Stimulated activated naive CD4-positive, alpha-beta T cell (primary cell): ENCODE measurements at places on chromosomes 3 and 15.

DNA sequence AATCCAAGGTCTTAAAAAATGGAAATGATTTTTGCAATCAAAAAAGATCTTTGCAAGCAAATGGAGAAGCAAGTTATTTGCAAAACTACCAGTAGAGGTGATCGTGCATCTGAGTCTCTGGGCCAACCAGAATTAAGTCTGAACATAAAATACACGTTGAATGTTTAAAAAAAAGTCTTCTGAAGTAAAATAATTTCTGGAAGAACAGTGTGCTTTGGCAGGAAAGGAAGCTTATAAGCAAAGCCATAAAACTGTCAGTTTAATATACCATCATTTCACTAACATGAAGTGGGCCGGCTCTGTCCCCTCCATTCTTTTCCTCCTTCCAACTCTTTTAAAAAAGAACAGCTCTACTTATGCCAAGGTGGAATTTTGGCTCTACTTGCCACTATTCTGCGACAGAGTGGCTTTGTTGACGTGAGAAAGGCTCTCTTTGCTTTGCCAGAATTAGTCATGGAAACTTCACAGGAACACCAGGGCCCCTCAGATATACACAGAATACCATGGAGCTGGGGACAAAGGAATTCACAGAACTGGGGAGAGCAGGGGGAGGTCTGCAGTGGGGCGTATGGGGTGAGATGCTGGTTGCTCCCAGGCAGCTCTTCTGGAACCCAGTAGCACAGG, 29.8 kb downstream of the FSTL1 start:
- no peak for DNase-seq

- DNase-seq: no peak
Measured at GRCh38 chr3:142709207-142709606, 14.6 kb upstream of the TRPC1 start.

GRCh38 chr3:38314764-38315487, 31.7 kb upstream of the XYLB start:
- no peak for DNase-seq

DNA sequence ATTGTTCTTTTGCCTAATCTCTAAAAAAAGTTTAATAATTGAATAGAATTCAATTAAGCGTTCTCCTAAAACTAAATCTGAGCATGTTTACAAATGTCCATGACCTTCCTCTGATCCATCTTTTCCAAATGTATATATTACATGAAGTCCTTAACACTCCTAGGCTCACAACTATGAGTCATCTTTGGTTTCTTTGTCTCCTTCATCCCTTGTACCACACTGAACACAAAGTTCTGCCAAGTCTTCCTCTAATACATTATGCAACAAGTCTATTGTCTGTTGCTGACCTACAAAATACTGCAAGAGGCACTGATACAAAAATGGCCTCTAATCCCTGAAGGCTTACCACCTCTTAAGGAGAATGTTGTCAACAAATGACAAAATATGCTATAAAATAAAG, 550.2 kb downstream of the PYDC2 start:
- no peak for DNase-seq

DNA sequence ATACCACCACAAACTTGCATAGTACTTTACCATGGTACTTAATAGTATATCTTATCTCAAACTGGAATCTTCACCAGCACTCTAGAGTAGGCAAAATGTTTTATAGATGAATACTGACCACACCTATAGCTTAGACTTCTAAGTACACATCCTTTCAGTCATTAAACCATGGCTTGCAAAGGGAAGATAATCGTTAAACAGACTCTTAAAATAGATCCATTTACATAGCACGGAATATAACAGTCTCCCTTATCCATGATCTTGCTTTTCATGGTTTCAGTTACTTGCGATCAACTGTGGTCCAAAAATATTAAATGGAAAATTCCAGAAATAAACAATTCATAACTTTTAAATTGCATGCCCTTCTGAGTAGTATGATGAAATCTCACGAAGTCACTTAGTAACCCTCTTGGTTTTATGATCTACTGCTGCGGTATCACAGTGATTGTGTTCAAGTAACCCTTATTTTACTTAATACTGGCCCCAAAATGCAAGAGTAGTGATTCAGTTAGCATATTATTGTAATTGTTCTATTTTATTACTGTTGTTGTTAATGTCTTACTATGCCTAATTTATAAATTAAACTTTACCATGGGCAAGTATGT, 111.4 kb downstream of the HERC1 start:
- DNase-seq: no peak

DNA sequence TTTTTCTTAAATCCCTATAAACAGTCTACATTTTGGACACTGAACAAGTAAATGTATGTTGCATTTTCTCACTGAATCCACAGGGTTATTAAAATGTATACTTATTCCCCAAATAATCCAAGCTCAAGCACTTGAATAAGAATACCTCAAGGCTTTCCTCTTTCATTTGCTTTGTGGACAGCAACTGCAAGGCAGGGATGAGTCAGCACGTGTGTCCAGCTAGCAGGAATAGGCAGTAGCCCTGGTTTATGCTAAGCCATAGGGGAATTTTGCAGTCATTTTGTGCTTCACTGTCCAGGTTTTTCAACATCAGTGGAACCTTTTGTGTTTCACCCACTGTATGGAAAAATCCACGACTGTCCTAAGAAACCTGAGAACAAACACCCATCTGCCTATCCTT, 96.7 kb upstream of the KCNMB2 start:
- DNase-seq: no peak

DNA sequence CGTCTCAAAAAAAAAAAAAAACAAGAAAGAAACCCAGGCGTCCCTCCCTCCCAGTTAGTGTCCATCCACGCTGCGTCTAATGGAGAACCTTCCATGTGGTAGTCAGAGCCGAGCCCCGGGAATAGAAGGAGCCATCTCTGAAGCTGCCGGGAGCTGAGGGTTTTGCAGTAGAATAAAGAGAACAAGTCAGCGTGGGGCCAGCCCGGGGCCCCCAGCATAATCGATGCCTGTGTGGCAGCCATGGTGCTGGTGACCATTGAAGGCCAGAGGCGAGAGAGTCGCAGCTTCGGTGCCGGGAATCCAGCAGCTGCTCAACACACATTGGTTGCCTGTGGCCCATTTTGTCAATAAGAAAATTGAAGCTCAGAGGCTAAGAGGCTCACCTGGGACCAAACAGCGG, 151.7 kb downstream of the CHSY1 start:
- no peak for DNase-seq

GRCh38 chr15:63350178-63350621, 31.4 kb downstream of the CA12 start:
- no peak for DNase-seq

- no peak for DNase-seq
Measured at GRCh38 chr15:74263466-74263865, 27.3 kb downstream of the CCDC33 start.

DNA sequence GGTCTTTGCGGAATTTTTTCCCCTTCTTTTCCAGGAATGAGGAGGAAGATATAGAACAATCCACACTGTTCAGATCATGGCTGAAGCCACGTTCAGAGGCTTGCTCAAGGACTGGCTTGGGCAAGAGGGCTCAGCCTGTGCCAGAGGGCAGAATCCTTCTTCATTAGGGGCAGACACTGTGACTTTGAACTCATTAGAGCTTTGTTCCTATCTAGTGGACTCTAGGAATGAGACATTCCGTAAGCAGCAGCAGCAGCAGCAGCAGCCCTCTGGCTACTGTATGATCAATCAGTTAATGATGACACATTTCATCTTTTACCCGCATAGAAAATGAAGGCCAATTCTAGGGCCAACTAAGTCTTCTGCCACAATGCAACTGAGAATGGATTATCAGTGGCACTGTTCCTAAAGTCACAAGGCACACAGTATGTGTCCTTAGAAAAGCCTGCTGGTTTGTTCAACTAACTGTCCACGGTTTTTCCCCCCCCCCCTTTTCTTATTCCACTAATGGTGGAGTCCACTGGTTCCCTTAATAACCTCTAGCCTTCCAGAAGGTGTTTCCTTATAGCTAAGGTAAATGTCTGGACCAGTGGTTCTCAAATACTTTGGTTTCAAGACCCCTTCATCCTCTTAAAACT, 1.7 kb upstream of the RAB8B start:
- DNase-seq: no peak

DNA sequence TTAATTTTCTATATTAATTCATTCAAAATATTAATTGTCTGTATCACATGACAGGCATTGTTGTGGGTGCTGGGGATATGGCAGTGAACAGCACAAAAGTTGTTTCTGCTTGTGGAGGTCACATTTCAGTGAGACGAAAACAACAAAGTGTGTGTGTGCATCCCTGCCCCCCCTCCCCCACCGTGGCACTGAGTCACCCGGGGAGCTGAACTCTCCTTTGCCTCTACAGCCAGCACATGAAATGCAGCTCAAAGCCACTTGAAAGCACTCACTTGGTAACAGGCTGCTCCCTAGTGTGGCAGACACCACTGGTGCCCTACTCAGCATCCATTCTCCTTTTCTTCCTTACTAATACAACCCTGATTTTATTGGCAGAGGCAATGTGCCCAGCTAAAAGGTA, 16.9 kb upstream of the SCAMP5 start:
- no peak for DNase-seq

GRCh38 chr3:155441506-155441905, 148.0 kb upstream of the STRIT1 start:
- DNase-seq: no peak

DNA sequence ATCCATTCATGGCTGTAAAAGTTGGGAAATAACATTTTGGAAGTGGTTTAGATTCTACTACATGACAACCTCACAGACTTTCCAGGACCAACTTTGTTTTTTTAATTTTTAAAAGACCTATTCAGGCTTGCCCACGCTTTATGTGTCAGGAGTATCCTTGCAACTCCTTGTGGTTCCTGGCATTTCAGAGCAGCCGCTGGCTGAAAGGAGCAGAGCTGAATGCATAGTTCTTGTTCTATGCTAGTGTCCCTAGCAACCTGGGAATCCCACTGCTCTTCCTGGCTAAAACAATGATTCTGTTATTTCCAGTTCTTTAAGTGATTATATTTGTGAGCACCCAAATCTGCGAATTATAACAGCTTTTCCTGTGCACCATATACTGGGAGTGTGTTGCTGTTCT, 34.9 kb downstream of the CP start:
- no peak for DNase-seq

DNA sequence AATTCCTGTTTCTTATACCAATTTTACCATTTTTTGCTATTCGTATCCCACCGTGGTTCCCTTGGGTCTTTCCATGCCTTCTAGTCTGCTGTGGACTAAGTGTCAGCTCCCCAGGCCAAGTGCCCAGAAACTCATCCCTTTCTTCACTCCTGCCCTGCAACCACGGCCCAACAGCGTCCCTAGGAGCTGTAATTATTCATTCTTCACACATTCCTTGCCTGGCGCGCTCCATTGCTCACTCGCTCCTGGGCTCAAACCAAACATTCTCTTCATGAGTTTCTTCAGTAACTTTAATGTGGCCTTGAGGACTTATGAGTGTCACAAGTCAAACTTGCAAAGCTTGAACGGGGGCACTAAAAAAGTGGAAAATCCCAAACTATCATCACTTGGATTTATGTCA, 15.7 kb downstream of the GABRB3 start:
- no peak for DNase-seq

GRCh38 chr15:101463270-101463669, 26.2 kb downstream of the PCSK6 start:
- no peak for DNase-seq

DNA sequence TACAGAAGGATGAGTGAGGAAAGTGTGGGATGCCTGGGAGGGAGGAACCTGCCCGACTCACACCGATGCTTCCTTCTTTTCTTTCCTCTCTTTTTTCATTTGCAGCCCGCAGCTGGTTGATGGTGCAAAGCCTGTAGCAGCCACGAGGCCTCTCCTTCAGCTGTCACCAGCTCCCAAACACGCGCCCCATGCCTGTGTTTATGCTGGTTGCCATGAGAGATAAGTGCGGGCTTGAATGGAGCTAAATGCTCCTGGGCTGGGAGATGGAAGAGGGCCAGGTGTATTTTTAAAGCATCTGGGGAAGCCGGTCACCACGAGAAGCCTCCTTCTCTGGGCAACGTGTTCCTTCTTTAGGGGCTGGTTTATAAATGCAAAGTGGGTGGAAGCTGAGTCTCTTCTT, 9.3 kb downstream of the COLQ start:
- no peak for DNase-seq

DNA sequence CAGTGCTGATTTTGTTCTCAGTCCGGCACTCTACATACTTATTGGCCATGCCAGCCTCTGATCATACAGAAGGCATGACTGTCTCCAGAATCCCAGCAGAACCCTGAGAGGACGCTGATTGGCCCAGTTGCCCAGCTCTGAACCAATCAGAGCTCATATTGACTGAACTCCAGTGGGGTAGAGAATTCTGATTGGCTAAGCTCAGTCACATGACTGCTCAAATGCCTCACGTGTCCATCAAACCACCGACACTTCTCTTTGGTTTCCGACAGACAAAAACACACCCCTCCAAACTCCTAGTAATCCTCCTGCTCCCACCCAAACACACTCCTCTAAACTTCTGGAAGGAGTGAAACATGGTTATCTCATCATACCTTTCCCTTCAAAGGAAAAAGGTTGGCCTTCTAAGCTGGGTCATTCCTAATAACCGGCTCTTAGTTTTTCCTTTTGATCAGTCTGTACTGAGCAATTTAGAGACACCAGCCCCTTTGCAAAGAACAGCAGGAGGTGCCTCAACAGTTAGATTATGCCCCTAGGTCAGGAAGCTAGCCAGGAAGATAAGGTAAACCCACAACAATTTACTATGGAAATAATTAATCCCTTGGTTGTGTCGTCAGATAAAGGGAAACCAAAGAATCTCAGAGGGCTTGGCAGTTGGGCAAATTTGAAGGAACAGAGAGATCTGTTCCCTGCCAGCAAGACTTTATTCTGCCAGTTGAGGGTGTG, 187.8 kb downstream of the TLE3 start:
- no peak for DNase-seq

DNA sequence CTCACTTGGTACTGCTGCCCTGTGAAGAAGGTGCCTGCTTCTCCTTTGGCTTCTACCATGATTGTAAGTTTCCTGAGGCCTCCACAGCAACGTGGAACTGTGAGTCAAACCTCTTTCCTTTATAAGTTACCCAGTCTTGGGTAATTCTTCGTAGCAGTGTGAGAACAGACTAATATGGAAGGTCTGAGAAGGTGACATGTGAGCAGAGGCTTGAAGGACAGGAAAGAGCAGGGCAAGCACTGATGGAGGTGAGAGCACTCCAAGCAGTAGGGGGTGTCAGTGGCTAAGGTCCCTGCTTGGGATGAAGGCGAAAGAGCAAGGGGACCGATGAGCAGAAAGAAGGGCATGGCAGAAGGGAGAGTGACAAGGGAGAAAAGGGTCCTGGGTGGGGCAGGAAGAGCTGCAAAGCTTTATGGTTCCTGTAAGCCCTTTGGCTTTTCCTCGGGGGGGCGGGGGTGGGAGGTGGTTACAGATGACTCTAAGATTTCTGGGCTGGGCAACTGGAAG, 3.5 kb downstream of the EIF4E3 start:
- no peak for DNase-seq

GRCh38 chr3:151425627-151426340, 35.1 kb downstream of the IGSF10 start:
- DNase-seq: no peak

DNA sequence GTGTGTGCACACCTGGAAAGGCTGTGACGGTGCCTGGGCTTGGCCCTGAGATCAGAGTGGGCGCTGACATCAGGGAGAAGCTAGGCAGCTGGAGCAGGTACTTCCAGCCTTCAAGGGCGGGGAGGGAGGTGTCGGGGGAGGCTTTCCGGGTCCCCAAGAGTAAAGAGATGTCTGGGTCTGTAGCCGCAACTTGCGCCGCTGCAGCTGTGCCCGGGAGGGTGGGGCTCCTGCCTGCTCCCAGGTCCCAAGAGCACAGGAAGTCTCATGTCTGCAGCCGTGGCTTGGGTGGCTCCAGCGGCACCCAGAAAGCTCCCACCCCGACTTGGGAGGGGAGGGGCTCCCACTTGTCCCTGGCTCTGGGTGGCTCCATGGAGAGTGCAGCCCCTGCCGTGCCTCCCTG, 103.2 kb upstream of the BNIP2 start:
- DNase-seq: no peak

GRCh38 chr3:20503394-20504082, 317.5 kb upstream of the SGO1 start:
- DNase-seq: no peak
